ENCODE measurements at places on chromosomes 2 and 18.

DNA sequence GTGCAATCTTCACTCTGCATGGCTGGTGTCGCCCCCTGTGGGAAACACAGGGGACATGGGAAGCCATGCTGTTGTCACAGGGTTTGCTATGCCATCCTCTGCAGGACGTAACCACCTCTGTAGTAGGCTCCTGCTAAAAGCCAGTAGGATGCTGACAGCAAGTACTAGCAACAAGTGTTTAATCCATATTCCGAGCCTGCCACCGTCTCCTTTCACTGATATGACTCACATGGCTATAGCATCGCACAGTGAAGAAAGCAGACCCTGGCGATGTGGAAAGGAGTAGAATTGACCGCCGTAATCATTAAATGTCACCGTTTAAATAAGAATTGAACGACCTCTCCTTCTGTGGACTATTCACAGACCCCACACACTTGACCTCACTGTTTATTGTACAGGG lies 57.8 kb downstream of the CD8B2 start:
- no peak for DNase-seq

DNA sequence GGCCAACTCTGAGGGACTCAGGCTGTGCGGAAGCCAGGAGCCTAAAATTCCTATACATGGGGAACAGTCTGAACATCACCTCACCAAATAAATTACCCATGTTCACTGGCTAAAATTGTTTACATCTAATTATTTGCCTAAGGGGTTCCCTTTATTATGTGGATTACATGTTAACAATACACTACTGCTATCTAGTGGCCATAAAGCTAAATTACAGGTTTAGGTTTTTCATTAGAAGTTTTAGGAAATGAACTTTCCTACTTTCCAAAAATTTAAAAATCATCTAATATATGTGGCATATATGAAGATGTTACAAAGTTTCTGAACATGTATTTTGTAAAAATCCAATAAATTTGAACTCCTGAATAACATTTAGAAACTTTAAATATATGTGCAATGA lies 40.3 kb downstream of the PLA2R1 start:
- no peak for DNase-seq

GRCh38 chr2:230982126-230982525 lies 13.8 kb upstream of the SPATA3 start:
- no peak for DNase-seq

GRCh38 chr2:62196278-62196901 lies 475 bp downstream of the B3GNT2 start:
- peak; percentile 80 for DNase-seq

GRCh38 chr2:43852196-43852730 lies 13.5 kb downstream of the ABCG8 start:
- DNase-seq, result no peak

DNA sequence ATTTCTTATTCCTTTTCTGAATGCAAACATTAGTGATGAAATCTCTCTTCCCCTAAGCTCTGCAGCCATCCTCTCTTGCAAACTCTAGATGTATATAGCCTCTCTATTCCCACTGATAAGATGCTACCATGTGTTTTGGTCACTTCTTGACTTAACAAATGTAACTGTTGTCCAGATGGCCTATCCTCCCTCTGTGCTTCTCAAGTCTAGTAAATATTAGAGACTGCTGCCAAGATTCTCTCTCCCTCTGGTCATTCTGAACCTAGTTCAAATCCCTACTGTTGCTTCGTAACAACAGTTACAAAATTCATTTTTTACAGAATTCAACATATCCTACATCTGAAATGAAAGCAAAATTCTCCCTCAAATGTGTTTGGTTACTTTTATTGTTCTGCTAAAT lies 156.6 kb downstream of the TXNL1 start:
- DNase-seq, result no peak

DNA sequence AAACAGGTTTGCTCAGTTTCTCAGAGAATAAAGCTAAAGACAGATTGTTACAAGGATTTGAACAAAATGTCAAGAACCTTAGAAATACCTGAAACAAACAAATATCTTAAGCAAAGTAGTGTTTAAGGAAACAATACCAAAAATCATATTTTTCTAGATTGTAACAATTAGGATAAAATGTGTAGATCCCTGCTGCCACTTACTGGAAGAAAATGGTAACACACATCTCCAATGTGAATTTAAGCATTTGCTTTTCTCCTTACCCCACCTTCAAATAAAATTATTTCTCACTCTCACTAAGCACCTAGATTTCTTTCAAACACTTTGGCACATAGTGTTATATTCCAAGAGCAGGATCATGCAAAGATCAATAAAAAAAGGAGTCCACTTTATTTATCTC lies 34.9 kb downstream of the SUCLG1 start:
- DNase-seq, result no peak

DNA sequence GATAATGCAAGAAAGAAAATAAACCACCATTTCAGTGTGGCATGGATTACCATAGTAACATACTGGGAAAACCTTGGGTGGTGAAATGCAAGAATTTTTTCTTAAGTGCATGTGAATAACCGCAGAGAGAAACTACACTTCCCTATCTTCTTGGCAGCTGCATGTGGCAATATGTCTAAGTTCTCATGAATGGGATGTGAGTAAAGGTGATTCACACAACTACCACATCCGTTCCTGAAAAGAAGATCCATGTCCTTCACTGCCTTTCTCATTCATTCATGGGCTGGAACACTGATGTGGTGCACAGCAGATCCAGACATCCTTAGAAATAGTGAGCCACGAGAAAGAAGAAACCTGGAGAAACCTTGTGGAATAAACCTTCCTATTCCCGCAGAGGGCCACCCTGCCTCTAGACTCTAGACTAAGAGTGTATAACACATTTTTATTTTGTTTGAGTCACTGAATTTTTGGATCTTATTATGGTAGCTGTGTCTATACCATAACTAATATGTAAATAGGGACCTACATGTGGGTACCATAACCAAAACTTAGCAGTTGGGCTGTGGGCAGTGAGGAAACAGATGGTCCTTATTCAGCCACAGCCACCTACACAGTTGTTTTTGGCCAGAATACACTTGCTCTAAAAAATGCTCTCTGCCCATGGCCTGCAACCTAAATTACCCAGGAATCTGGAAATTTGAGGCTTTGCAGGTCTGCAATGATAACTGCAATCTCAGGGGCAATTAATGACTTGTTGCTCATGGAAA lies 573.3 kb downstream of the LRP1B start:
- DNase-seq, result no peak

DNA sequence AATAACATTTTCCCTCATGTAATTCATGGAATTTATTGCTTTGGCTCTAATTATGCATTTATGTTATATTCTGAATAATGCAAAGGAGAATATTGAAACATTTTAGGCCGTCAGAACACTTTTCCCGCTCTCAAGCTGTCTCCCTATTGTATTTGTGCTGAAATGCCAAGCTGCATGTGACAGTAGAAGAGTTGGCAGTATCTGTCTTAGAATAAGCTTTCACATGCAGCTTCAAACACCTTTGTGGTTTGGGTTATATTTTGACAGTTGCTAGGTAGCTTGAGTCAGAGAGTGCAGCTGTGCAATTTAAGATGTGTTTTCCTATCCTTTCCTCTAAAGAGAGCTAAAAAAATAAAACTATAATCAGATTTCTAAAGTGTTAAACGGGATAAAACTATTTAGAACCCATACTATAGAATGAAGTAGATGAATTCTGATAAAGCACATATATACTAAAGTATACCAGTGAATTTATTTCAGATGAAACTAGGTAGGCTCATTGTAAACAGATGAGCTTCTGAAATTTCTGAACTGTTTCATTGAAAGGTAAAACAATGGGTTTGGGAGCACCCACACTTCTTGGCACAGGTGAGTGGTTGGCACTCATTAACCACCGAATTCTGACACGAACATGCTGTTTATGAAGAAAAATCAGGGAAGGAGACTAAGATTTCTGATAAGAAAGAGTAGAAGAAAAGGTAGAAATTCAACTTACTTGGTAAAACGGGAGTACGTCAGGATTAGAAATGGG lies 43.4 kb downstream of the PLCL1 start:
- DNase-seq, result no peak

GRCh38 chr2:97267411-97268074 lies 154.6 kb downstream of the ANKRD36 start:
- DNase-seq, result peak; percentile 74

DNA sequence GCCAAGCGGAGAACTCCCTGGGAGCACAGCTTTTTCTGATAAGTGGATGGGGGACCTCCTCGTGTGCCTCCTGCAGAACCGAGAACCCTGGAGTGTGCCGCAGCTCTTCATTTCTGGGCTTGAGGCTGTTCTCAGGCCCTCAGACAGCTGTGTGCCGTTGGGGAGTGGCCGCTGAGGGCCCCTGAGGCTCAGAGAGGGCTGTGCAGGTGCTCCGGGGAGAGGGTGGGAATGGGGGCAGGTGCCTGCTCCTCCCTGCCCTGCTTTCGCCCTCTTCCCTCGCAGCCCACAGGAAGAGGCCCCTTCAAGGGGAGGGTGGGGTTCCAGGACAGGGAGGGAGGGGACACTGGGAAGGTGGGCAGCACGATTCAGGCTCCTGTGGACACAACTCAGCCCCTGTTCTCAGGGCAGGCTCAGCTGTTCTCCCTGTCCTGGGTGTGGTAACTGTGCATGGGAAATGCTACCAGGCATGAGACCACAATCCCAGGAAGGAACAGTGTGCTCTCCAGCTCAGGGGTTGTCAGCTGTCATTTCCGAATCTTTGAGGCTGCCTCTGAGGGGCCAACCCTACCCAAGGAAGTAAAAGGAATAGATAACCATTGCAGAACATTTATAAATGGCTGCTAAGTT lies 11.3 kb downstream of the LCT start:
- DNase-seq, result no peak

DNA sequence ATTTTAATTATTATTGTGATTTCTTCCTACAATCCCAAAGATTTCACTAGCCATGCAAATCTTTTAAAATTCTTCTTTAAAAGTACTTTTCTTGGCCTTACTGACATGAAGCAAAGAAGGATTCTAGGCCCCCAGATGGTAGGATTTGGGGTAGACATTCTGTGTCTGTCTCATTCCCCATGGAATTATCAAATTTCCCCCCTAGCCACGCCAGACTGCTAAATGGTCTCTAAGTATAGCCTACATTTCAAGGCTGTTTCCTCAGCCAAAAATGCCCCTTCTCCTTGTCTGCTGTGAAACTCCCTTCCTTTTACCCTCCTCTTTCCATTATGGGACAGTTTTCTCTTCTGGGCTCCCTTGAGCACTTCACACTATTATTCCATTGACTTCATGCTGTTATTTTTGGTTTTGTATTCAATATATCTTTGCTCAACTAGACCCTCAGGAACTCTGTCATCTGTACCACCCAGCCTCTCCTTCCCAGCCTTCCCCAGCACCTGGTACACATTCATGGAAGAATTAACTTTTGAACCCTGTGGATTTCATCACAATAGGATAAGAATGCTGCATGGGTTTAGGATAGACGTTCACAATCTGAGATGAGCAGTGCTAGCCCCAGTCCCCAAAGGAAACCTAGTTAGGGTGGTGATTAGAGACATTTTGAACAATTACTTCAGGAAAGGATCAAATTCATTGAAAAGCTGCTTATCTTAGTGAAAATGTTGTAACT lies 21.5 kb upstream of the CYP1B1 start:
- DNase-seq, result no peak

GRCh38 chr18:61841706-61842105 lies 51.1 kb downstream of the RNF152 start:
- no peak for DNase-seq

DNA sequence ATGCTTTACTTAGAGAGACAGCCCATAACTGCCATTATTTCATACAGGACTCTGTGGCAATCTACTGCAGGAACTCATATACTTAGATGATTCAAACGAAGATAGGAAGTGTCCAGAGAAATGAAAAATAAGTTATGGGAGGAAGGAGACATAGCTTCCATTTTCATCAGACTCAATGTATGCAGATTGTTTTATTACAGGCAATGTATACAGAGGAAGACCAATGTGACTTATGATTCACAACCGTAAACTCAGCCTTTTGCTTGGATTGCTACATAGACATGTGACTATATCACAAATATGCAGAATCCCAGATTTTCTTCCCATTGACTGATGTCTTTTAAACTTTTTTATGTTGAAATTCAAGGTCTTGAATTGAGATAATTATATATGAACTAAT lies 793.4 kb downstream of the SATB2 start:
- no peak for DNase-seq

- peak; percentile 89 for DNase-seq
These were observed 102.4 kb downstream of the CABLES1 start for GRCh38 chr18:23237524-23238151.

DNA sequence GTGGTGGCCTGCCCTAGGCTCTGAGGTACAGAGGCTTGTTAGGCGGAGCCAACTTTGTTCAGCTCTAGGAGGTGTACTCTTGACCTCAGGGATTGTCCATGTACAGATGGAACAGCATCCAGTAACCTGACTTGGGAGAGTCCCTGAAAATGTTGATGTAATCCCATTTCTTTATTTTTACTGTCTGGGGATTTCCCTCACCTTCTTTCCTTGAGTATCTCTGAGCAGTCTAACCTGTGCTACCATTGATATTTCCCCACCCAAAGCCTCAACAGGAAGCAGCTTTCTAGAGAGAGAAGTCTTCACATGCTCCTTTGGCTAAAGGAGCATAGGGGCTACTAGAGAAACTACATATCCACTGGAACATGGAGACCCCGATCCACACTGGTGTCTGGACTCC lies 10.4 kb downstream of the IL36A start:
- DNase-seq, result no peak

DNA sequence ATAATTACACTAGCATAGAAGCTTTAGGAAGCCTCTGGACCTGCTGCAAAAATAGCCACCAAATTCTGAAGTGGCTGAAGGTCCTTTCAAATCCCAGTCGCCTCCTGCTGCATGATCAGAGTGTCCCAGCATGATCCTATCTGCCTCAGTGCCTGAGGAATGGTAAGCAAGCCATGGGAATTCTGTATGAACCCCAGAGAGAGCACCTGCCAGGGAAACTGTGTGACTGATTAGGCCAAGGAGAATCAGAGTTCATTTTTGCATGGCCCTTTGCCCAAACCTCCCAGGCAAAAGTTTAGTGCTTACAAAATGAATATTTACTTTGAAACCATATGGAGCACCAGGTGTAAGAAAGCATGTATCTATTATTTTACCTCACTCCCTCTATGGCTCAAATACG lies 221.4 kb downstream of the ARL4C start:
- DNase-seq, result no peak

- DNase-seq, result no peak
These were observed 10.4 kb downstream of the CHMP3 start for GRCh38 chr2:86552889-86553288.

- no peak for DNase-seq
These were observed 29.2 kb downstream of the MYO1B start for GRCh38 chr2:191274413-191274815.

DNA sequence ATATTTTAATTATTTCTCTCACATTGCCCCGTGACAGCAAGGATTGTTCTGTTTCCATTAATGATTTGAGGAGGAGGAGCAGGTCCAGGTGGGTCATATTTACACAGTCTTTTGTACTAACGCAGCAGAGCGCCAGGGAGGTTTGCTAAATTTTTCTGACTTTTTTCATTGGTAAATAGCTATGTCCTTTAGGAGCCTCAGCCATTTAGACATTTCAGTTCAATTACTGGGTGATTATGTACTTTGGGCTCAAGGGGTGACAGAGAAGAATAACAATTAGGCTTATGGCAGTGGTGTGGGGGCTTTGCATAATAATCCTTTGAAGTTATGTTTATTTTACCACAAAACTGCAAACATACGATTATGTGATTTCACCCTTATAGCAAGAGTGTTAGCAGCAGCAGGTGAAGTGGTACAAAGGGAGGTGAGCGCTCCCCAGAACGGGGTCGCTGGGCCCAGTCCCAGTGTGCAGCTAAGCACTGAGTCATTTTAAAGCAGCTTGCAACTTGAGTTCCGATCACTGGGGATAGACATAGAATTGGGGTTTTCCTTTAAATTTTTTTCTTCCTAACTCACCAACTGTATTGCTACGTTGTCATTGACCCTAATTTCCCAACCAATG lies 80.3 kb downstream of the TSHZ1 start:
- DNase-seq, result no peak

Measured in coronary artery (tissue), 2 donors.